Adrenal gland (tissue), 19 donors: ENCODE measurements at places on chromosomes 1 and 21. TPM values are rescaled to one million over a fixed set of nuclear protein-coding genes. Genes with fewer than 3 reads are reported as not detected.
A peak's percentile ranks its signal among the peaks of the same experiment; 100 is the strongest.

- H3K36me3 ChIP-seq: no peaks in the 10 kb centered on the region
- H3K27me3 ChIP-seq: no peaks in the 10 kb centered on the region
- no peak overlapping the region for H3K27ac ChIP-seq
- H3K4me3 ChIP-seq: no peak overlapping the region
These were observed 7.0 kb downstream of the SLC30A1 start for GRCh38 chr1:211571998-211572397.

DNA sequence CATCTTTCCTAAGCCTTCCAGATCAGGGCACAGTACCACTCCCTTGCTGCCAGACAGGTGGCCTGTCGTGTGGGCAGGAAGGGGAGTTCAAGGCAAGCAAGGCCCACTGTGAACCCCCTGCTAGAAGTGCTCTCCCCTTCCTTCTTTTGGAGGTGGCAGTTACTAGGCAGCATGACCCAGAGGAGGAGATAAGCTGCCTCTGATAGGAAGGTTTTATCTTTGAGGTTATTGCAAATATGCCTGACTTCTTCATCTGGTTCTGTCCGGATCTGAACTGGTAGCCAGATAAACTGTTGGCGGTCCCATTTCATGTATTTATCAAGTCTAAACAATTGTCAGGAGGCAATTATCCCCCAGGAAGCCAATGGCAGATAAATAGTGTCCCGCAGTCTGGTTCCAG is 198.2 kb upstream of the LMO4 start:
- no peaks in the 10 kb centered on the region for H3K36me3 ChIP-seq
- H3K4me1 ChIP-seq: no peaks in the 10 kb centered on the region
- no peak for DNase-seq
- H3K27me3 ChIP-seq: no peaks in the 10 kb centered on the region
- no peak overlapping the region for H3K27ac ChIP-seq
- H3K4me3 ChIP-seq: no peak overlapping the region

DNA sequence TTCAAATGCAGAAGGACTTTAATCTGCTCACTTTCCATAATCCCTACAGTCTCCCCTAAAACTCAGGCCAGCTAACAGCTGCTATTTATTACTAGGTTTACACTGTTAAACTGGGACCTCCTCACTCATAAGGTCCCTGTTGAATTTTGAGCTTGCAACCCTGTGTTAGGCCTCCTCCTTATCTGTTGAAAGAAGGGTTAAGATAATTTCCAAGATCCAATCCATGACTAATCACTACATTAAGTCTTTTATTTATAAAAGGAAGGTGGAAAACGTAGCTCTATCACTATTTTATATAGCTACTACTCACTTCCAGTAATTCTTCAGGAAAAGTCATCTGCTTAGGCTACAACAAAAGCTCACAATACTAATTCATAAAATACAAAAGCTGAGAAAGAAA is 79.5 kb downstream of the EVI5 start:
- no peaks in the 10 kb centered on the region for H3K27me3 ChIP-seq
- no peak overlapping the region for H3K27ac ChIP-seq
- no peaks in the 10 kb centered on the region for H3K36me3 ChIP-seq
- peaks cover 6% of the 10 kb centered on the region for H3K4me1 ChIP-seq
- DNase-seq: no peak

GRCh38 chr21:45588871-45589491 is 46.7 kb upstream of the SLC19A1 start:
- no peak overlapping the region for H3K27ac ChIP-seq
- no peak overlapping the region for H3K4me3 ChIP-seq
- H3K27me3 ChIP-seq: no peaks in the 10 kb centered on the region

DNA sequence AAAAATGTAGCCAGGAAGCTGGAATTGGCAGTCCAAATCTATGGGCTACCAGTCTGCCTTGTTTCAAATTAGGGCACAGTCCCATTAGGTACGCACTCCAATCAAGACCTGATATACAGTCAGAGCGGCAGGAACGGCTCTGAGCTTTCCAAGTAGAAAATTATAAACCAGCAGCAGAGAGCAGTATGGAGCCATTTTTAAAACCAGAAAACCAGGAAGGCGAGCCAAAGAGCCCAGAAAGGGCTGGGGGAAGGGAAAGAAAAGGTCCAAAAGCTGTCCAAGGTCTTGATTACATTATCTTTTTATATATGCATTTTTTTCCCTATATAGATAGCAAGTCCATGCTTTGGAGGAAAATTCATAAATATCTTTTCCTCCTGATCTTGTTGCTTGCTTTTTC is 719.0 kb downstream of the RWDD3 start:
- no peak for DNase-seq
- no peaks in the 10 kb centered on the region for H3K36me3 ChIP-seq
- no peaks in the 10 kb centered on the region for H3K4me1 ChIP-seq
- no peaks in the 10 kb centered on the region for H3K27me3 ChIP-seq
- no peak overlapping the region for H3K27ac ChIP-seq
- H3K4me3 ChIP-seq: no peak overlapping the region

GRCh38 chr1:236141447-236142252 is 689 bp upstream of the GPR137B start:
- peak; percentile 43 for DNase-seq
- H3K27me3 ChIP-seq: no peaks in the 10 kb centered on the region
- no peaks in the 10 kb centered on the region for H3K36me3 ChIP-seq
- H3K4me3 ChIP-seq: no peak overlapping the region
- H3K27ac ChIP-seq: no peak overlapping the region
- H3K4me1 ChIP-seq: no peaks in the 10 kb centered on the region

GRCh38 chr1:33250724-33251123 is 5.6 kb upstream of the ZNF362 start:
- H3K27ac ChIP-seq: no peak overlapping the region
- H3K27me3 ChIP-seq: no peaks in the 10 kb centered on the region
- H3K36me3 ChIP-seq: no peaks in the 10 kb centered on the region

TCHH gene
- total RNA-seq: 0.19 TPM

MAP3K21 gene
- 8.6 TPM for total RNA-seq

SPRR5 gene
- not detected for total RNA-seq
